NCI-H1417 treated with DMSO at 0.1 percent for 48 hours (cell line): ENCODE measurements at places on chromosomes 2 and 18.

DNA sequence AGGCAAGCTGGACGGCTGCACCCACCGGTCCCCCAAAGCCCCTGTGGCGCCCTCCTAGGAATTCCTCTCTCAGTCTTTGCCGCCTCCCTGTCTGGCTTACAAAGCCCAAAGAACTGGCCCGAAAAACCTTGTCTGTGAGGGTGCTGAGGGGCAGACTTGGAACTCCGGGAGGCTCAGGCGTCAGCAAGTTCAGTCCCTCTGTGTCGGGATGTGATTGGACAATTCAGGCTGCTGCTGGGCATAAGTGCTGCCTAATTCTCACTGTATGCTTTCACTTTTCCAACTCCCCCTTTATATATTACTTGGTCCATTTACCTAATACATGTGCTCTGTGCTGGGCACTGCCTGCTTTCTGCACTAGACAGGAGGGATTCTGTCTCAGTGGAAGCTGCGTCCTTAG is 20.3 kb upstream of the SH3RF3 start:
- DNase-seq, result no peak

- no peak for DNase-seq
Observed at GRCh38 chr2:217184242-217184641, 324.4 kb upstream of the TNP1 start.

GRCh38 chr18:54939361-54939917 is 19.8 kb downstream of the CCDC68 start:
- no peak for DNase-seq

- DNase-seq, result peak; percentile 5
Observed at GRCh38 chr2:47002480-47003381, 87.1 kb upstream of the MCFD2 start.
